Umbilical cord (tissue), 2 donors: ENCODE measurements at places on chromosomes 4 and X. TPM values are rescaled to one million over a fixed set of nuclear protein-coding genes. Genes with fewer than 3 reads are reported as not detected.

SCOC gene
- 68.9 TPM for total RNA-seq

RNF175 gene
- 1.7 TPM for total RNA-seq

CDS1 gene
- 1.7 TPM for total RNA-seq

DNA sequence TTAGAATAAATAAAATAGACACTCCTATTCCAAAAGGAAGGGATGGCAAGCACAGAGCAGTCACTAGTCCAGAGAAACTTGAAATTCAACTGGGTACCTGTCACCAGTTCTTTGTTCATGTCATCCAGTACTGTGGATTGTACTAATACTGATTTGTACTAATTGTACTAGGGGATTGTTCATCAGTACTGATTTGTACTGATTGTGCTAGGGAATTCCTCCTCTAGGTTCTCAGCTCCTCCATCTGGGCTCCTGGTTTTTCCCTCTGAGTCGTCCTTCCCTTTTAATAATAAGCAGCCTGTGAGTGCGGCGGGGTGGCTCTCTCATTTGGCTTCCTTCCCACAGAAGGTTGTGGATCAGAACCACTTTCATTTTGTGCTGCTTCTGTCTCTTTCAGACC, 31.0 kb upstream of the SOD3 start:
- DNase-seq, result no peak

STAP1 gene
- total RNA-seq, result 5.5 TPM

DNA sequence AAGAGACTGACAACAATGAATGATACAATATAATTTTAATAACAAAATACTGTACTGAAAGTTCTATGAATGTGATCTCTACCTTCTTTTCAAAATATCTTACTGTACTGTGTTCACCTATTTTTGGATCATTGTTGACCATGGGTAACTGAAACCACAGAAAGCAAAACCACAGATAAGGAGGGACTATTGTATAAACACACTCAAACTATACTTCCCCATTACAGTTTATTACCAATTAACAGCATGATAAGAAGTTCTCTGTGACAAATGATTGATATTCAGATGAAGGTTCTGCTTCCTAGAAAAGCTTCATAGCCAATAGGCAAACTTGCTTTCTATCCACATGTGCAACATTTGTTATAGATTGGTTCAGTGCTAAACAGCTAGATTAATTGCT, 50.1 kb downstream of the GABRG1 start:
- no peak for DNase-seq

DNA sequence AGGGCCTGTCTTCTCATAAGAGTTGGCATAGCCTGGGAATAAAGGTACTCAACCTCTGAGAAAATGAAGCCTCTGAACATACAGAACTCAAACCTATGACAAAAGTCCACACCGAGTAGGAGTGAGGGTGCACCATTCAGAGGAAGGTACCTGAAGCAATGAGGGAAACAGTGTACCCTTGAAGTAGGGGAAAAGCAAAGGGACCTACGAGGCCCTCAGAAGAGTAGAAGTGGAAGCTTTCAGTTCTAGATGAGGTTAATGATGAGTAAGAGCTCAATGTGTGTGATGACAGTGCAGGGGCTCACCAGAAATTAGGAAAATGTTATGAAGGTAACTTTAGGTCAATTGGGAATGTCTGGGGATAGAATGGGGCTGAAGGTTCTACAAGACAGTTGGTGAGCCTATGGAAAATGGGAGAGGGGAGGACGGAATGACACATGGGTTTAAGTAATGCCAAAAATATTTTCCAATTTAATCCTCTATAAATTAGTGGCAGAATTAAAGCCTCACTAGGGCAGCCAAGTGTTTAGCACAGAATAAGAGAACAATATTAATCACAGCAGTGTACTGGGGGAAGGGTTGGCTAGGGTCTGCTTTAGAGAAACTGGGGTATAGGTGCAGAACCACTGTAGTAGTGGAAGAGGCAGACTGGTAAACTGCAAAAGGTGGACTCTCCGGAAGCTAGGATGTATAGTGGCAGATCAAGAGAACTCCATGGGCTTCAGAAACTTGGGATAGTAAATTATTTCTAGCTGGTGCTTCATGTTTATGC, 39.8 kb downstream of the RAB33A start:
- DNase-seq, result no peak

DNA sequence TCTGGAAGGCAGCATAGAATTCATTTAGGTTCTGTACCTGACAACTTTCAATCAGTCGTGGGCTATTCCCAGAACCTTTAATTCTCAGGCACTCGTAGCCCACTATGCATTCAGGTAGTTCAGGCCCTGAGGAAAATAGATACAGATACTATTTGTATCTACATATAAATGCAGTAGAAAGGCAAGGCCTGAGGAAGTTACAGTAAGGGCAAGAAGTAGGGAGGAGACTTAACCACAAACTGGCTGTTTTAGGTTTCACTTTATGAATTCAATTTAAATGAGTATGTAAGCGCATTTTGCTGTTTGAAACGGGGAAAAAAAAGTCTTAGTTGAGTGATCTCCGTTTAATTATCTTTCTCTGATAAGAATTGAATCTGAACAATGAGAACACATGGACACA, 529.4 kb upstream of the ATOH1 start:
- no peak for DNase-seq

GRCh38 chrX:70176938-70177533, at the start of gene DGAT2L6:
DGAT2L6 (plus strand) TSS chrX:70177483; CDS start chrX:70177583, 100 bp downstream.
- DNase-seq, result no peak

DNA sequence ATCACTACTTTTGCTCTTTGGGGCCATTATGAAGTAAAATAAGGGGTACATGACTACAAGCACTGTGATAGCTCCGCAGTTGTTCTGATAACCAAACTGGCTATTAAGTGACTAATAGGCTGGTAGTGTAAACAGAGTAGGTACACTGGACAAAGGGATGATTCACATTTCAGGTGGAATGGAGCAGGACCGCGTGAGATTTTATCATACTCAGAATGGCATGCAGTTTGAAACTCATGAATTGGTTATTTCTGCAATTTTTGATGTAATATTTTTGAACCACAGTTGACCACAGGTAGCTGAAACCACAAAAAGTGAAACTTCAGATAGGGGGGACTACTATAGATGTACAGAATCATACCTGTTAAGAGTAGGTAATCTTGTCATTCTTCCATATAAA, 55.8 kb downstream of the PAK3 start:
- no peak for DNase-seq

CFAP299 gene
- 0.96 TPM for total RNA-seq

CASP3 gene
- total RNA-seq, result 42.9 TPM

GRCh38 chrX:150696331-150696730, 3.1 kb downstream of the MTMR1 start:
- DNase-seq, result no peak

DNA sequence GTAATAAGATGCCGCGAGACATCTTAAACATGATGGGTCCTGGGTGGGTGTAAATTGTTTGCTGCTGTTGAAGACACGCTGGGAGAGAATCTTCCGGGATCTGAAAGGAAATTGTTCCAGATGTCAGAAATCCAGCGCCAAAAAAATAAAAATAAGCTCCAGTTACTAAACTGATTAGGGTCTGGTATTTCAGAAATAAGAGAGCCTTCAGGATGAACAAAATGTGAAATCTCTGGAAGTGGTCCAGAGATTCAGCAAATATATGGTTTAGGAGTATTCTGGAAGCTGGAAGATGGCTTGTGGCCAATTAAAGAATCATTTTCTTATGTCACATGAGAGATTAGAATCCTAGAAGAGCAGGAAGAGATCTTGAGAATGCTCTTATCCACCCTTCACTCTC, 75.8 kb upstream of the NHS start:
- DNase-seq, result peak; percentile 50

DNA sequence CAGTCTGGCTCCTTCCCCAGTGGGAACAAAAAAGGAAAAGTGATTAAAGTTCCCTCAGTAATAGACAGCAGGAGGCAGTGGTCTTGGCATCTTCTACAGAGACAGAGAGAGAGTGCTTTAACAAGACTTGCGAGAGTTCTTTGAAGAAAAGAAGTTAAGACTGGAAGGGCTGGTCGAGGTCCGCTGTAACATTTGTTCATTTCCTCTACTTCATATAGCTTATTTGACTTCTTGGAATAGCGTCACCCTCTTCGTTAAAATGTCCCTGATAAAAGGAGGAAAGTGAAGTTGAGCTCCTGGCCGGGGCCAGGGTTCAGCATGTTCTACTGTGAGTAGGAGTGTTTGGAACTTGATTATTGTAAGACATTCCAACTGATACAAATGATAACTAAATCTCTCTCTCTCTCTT, 179.8 kb downstream of the SLIT2 start:
- peak; percentile 35 for DNase-seq

GABRE gene
- 94.1 TPM for total RNA-seq

COL4A6 gene
- total RNA-seq, result 29.1 TPM

- no peak for DNase-seq
Observed at GRCh38 chr4:75398501-75398900, 115.7 kb downstream of the RCHY1 start.

FGF13 gene
- total RNA-seq, result 25.3 TPM

DNA sequence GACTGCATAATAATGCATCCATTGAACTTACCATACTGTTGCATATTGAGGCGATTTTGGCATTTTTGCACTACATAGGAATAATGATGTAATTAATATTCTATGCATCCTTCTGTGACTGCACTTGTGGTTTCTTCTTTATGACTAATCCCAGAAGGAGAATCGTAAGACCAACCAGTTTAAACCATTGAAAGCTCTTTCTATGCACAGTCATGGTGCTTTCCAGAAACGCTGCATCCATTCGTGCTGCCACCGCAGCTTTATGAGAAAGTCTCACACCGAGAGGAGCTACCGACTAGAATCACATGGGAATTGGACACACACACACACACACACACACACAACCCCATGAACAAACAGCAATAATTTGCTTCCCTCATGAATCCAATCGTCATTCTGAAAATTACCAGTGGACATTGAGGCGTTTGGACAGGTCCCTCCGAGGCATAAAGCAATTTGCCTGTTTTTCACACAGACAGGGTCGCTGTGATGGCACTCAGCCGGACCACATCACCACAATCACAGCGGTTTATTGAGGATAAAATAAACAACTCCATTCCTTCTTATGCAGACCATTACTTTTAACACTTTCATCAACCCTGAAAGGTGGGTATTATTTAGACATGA, 64.2 kb downstream of the PACRGL start:
- DNase-seq, result no peak

- DNase-seq, result no peak
Observed at GRCh38 chrX:9873952-9874351, 87.7 kb downstream of the SHROOM2 start.

- DNase-seq, result no peak
Observed at GRCh38 chr4:89723096-89723495, 113.9 kb downstream of the SNCA start.

- DNase-seq, result no peak
Observed at GRCh38 chr4:112563431-112564200, 47.6 kb upstream of the NEUROG2 start.

RAB40A gene
- 11.3 TPM for total RNA-seq

DNA sequence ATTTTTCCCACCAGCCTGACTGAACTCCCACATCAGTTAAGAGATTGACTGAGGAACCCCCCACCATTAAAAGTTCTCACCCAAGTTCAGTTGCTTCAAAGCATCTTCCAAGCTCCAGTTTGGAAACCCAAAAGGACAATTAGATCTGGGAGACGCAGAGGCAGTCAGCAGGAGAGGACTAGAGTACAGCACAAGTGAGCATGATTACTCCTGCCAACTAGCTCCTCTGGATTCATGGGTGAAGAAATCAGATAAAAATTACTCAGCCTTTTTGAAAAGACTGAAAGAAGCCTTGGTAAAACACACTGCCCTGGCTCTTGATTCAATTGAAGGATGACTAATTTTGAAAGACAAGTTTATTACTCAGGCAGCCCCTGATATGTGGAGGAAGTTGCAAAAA, 297.5 kb downstream of the ADAM29 start:
- DNase-seq, result no peak

DNA sequence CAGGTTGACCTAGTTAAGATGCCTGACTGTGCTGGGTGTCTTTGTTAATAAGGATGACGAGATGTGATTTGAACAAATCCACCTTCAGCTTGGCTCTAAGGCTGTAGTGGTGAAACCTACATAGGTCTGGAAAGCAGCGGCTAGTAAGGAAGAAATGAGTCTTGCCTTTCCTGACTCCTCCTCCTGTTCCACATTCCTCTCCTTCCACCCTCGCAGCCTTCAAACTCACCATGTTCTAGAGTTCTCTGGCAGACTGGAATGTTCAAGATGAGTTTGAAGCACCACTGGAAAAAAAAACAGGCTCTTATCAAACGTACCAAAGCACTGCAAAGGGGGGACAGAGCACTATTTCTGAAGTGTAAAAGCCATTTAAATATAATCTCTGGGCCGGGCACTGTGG, 395.4 kb downstream of the BMPR1B start:
- DNase-seq, result no peak

CT45A2 gene
- not detected for total RNA-seq

- DNase-seq, result no peak
Observed at GRCh38 chrX:106957856-106958255, 37.7 kb downstream of the CLDN2 start.

GRCh38 chr4:6885953-6886557, 23.6 kb upstream of the TBC1D14 start:
- peak; percentile 31 for DNase-seq

DNA sequence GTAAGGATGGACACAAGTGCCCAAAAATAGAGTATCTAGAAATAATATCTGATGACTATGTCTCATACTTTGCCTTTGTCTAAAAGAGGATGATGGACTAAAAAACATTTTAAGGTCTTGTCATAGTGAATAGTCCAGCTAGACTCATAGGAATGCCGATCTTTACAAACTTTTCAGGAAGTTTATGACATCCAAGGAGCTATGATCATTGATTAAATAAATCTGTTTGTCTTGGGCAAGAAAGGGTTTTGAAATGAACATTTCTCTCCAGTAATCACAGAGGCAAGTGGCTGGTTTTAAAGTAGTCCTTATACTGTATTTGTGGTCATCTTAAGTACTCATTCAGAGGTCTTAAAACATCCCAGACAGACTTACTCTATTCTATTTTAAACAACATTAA, 109.8 kb downstream of the MAPK10 start:
- DNase-seq, result no peak

GRCh38 chr4:188691811-188692210, 552.6 kb downstream of the TRIML1 start:
- no peak for DNase-seq

GRCh38 chrX:10174051-10174450, 17.3 kb downstream of the CLCN4 start:
- DNase-seq, result no peak

GRCh38 chr4:123838474-123838873, 441.9 kb downstream of the SPRY1 start:
- DNase-seq, result no peak

HNRNPH2 gene
- 54.2 TPM for total RNA-seq

DNA sequence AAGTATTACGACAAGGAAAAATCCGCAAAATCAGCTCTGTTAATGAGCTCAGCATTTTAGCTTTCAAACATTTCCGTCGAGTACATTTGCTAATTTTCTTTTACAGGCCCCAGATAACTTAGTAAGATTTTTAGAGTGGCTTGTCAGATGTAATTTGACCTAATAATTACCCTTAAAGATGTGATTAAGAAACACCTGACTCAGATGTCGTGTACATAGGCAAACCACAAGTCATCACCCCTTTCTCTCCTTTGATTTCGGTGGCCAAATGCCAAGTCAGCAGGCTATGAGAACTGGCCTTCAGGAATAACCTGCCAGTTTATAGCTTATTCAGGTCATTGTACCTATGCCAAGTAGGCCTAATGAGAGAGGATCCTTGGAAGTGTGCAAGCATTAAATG, 369.6 kb downstream of the PCDH7 start:
- no peak for DNase-seq

CNKSR2 gene
- total RNA-seq, result 16.4 TPM

CTAG1B gene
- total RNA-seq, result not detected

- no peak for DNase-seq
Observed at GRCh38 chr4:13559413-13559812, 15.1 kb upstream of the NKX3-2 start.
